Breast epithelium (tissue), 4 donors: ENCODE measurements at places on chromosomes 7 and 10.

GRCh38 chr7:39651265-39651664, 27.9 kb downstream of the RALA start:
- no peak for DNase-seq
- H3K4me3 ChIP-seq: no peak overlapping the region
- H3K27ac ChIP-seq: no peak overlapping the region
- H3K4me1 ChIP-seq: peaks cover 6% of the 10 kb centered on the region

GRCh38 chr7:116548506-116548905, 23.7 kb downstream of the CAV1 start:
- H3K4me1 ChIP-seq: no peaks in the 10 kb centered on the region
- H3K36me3 ChIP-seq: no peaks in the 10 kb centered on the region
- H3K27me3 ChIP-seq: no peaks in the 10 kb centered on the region
- H3K4me3 ChIP-seq: no peak overlapping the region
- H3K27ac ChIP-seq: no peak overlapping the region

DNA sequence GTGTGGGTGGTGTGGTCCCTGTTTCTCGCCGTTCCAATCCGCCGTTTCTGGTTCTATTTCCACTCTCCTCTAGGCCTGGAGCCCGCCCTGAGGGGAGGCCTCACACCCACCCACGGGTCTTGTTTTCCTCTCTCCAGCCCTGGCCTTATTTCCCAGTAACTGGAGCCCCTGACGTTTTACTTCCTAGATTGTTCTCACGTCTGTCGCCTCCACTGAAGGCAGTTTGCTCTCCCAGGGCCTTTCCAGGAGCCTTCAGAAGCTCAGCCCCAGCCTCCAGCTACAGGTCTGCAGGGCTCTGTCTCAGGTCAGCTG, 30.6 kb downstream of the CFAP46 start:
- no peaks in the 10 kb centered on the region for H3K36me3 ChIP-seq
- H3K27me3 ChIP-seq: no peaks in the 10 kb centered on the region
- H3K4me3 ChIP-seq: no peak overlapping the region

GRCh38 chr10:97547271-97547600, 25.3 kb upstream of the ANKRD2 start:
- peaks cover 19% of the 10 kb centered on the region for H3K4me1 ChIP-seq
- H3K27me3 ChIP-seq: no peaks in the 10 kb centered on the region
- no peak overlapping the region for H3K4me3 ChIP-seq
- H3K27ac ChIP-seq: peak overlapping the region; percentile 43

GRCh38 chr7:50664461-50664922, 99.3 kb upstream of the DDC start:
- peak overlapping the region; percentile 67 for H3K27ac ChIP-seq
- DNase-seq: no peak
- H3K4me1 ChIP-seq: no peaks in the 10 kb centered on the region
- no peaks in the 10 kb centered on the region for H3K36me3 ChIP-seq

DNA sequence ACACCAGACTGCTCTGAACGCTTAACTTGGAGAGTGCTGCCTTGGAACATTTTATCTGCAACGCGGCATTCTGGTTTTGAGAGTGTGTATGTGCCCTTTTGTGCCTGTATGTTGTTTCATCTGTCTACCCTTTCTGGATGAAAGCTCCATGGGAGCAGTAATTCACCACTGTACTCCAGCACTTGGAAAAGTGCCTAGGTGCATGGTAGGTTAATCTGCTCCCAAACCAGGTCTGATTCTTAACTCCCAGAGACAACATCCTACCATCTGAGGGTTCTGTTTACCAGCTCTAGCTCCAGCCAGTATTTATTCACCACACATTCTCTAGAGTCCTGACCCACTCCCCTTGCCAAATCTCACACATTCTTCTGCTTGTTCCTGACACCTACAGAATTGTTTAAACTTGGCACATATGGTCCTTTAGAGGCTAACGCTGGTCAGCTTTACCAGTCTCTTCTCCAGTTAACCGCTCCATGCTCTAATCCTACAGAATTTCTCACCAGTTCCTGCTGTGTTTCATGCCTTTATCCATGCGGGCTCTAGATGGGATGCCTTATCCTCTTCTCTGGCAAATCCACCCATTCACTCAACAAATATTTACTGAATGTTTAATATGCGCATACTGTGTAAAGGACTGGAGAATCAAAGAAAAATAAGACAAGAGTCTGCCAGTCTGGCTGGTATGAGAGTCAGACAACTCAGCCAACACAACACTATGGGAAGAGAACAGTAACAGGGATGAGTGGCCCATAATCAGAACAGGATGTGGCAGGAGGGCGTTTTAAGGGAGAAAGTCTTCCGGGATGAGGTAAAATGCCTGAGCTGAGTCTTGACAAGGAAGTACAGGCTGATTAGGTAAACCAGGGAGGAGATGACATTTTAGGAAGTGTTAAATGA, 46.3 kb downstream of the MTPN start:
- no peak overlapping the region for H3K27ac ChIP-seq
- H3K4me1 ChIP-seq: no peaks in the 10 kb centered on the region
- H3K4me3 ChIP-seq: no peak overlapping the region
- no peaks in the 10 kb centered on the region for H3K27me3 ChIP-seq
- DNase-seq: no peak

DNA sequence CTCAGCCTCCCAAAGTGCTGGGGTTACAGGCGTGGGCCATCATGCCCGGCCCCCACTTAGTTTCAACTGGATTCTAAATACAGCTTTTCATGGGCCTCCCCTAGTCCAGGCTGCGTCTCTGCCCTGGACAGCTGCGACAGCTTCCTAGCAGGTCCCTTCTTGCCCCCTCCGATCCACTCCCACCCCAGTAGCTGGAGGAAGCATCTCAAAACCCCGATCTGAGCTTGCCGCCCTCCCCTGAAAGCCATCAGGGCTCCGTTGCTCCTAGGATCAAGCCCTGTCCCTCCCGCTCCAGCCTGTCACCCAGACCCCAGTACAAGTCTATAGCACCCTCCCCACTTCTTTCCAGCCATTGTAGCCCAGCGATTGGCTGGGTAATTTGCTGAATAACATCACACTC, 64.5 kb downstream of the VWA2 start:
- H3K36me3 ChIP-seq: no peaks in the 10 kb centered on the region
- H3K27ac ChIP-seq: no peak overlapping the region
- H3K27me3 ChIP-seq: no peaks in the 10 kb centered on the region
- no peak for DNase-seq
- H3K4me1 ChIP-seq: no peaks in the 10 kb centered on the region
- no peak overlapping the region for H3K4me3 ChIP-seq

- no peaks in the 10 kb centered on the region for H3K27me3 ChIP-seq
- DNase-seq: no peak
- H3K27ac ChIP-seq: no peak overlapping the region
- no peak overlapping the region for H3K4me3 ChIP-seq
These were observed 11.0 kb downstream of the VSTM4 start for GRCh38 chr10:49104323-49104722.

- H3K4me3 ChIP-seq: no peak overlapping the region
- H3K4me1 ChIP-seq: no peaks in the 10 kb centered on the region
- no peaks in the 10 kb centered on the region for H3K36me3 ChIP-seq
- no peaks in the 10 kb centered on the region for H3K27me3 ChIP-seq
- DNase-seq: no peak
These were observed 865.2 kb upstream of the GHITM start for GRCh38 chr10:83274088-83274487.

- H3K36me3 ChIP-seq: no peaks in the 10 kb centered on the region
- no peak overlapping the region for H3K4me3 ChIP-seq
- DNase-seq: no peak
- H3K27me3 ChIP-seq: peaks cover 6% of the 10 kb centered on the region
- no peaks in the 10 kb centered on the region for H3K4me1 ChIP-seq
- no peak overlapping the region for H3K27ac ChIP-seq
These were observed 8.9 kb downstream of the CALY start for GRCh38 chr10:133327651-133328357.

- H3K27me3 ChIP-seq: no peaks in the 10 kb centered on the region
- no peak overlapping the region for H3K27ac ChIP-seq
- H3K36me3 ChIP-seq: no peaks in the 10 kb centered on the region
- H3K4me3 ChIP-seq: no peak overlapping the region
These were observed 12.4 kb upstream of the JAZF1 start for GRCh38 chr7:28192786-28193585.

DNA sequence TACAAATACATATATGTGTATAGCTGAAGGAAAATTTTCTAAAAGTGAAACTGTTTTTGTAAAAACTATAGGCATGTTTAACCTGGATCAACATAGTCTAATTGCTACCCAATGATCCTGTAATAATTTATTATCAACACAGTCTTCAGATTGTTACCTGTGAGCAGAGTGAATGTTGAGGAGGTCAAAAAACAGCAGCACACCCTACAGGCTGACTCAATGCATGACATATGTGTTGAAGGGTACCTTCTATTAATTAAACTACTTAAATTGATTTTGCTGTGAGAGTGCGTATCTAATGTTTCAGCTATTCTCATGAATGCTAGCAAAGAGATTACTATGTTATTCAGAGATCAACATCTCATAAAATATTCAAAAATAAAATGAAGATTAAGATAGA, 411.4 kb downstream of the TNS3 start:
- H3K4me3 ChIP-seq: no peak overlapping the region
- H3K4me1 ChIP-seq: no peaks in the 10 kb centered on the region
- no peaks in the 10 kb centered on the region for H3K36me3 ChIP-seq
- H3K27ac ChIP-seq: no peak overlapping the region

DNA sequence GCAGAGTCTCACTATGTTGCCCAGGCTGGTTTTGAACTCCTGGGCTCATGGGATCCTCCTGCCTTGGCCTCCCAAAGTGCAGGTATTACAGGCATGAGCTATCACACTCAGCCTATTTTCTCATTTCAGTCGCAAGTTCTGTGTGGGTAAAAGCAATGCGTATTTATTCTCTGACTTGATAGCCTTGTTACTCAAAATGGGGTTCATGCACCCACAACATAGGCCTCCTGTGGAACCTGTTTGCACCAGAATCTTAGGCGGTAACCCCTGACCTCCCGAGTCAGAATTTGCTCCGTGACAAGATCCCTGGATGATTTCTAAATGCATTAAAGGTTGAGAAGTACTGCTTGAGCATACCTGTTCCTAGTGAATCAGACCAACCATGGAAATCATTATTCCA, 7.3 kb downstream of the IL2RA start:
- peaks cover 6% of the 10 kb centered on the region for H3K4me1 ChIP-seq
- DNase-seq: no peak
- H3K27ac ChIP-seq: no peak overlapping the region
- no peaks in the 10 kb centered on the region for H3K36me3 ChIP-seq
- no peaks in the 10 kb centered on the region for H3K27me3 ChIP-seq
- H3K4me3 ChIP-seq: no peak overlapping the region

GRCh38 chr10:86443936-86444335, 77.3 kb upstream of the GRID1 start:
- H3K36me3 ChIP-seq: peaks cover 6% of the 10 kb centered on the region
- no peak overlapping the region for H3K27ac ChIP-seq
- no peak for DNase-seq
- no peaks in the 10 kb centered on the region for H3K4me1 ChIP-seq
- H3K4me3 ChIP-seq: no peak overlapping the region

DNA sequence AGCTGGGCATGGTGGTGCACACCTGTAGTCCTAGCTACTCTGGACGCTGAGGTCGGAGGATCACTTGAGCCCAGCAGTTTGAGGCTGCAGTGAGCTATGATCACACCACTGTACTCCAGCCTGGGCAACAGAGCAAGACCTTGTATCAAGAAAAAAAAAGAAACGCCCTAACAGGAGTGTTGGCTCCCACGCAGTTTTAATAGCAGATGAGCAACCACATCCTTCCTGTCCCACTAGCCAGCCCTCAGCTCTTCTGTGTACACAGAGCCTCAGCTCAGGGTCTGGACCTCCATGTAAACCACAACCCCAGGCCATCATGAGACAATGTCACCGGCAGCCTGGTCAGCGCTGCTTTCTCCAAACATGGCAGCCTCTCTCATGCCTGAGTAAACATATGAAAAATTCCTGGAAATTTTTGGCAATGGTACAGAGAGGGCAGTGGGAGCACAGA, 108.2 kb downstream of the PIP4K2A start:
- H3K4me3 ChIP-seq: no peak overlapping the region
- no peak for DNase-seq
- H3K4me1 ChIP-seq: no peaks in the 10 kb centered on the region
- no peaks in the 10 kb centered on the region for H3K36me3 ChIP-seq

GRCh38 chr7:107926481-107926880, 35.5 kb downstream of the DLD start:
- H3K4me1 ChIP-seq: no peaks in the 10 kb centered on the region
- H3K4me3 ChIP-seq: no peak overlapping the region
- no peaks in the 10 kb centered on the region for H3K36me3 ChIP-seq
- H3K27ac ChIP-seq: no peak overlapping the region

GRCh38 chr10:79188154-79188965, 119.6 kb downstream of the ZMIZ1 start:
- H3K27ac ChIP-seq: peak overlapping the region; percentile 57
- no peaks in the 10 kb centered on the region for H3K36me3 ChIP-seq
- no peak for DNase-seq
- no peaks in the 10 kb centered on the region for H3K27me3 ChIP-seq

DNA sequence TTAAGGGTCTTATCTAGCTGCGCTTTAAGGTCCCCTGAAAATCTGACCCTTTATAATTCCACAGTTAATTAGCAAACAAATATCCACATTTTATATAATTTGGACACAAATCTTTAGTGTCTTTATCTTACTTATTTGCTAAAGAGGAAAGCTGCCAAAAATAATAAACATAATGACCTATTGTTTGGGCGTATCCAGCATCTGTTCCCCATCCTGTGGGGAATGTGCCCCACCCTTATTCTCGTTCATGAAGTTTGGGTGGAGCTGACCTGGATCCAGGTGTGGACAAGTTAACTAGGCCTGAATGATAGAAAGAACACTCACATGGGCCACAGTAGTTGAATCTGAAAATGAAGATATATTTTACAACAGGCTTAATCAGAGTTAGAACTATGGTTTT, 218.3 kb downstream of the CRPPA start:
- no peaks in the 10 kb centered on the region for H3K4me1 ChIP-seq
- H3K27me3 ChIP-seq: no peaks in the 10 kb centered on the region
- no peak for DNase-seq
- no peak overlapping the region for H3K27ac ChIP-seq
- H3K36me3 ChIP-seq: no peaks in the 10 kb centered on the region

GRCh38 chr7:155465761-155466141, 7.8 kb downstream of the EN2 start:
- H3K36me3 ChIP-seq: no peaks in the 10 kb centered on the region
- H3K4me3 ChIP-seq: no peak overlapping the region
- DNase-seq: no peak
- no peaks in the 10 kb centered on the region for H3K4me1 ChIP-seq
- H3K27ac ChIP-seq: no peak overlapping the region
